Right ventricle myocardium superior (tissue), 1 donor: ENCODE measurements at places on chromosomes 4 and X. TPM values are rescaled to one million over a fixed set of nuclear protein-coding genes. Genes with fewer than 3 reads are reported as not detected.

The SPANXA2 gene
- not detected for total RNA-seq

DNA sequence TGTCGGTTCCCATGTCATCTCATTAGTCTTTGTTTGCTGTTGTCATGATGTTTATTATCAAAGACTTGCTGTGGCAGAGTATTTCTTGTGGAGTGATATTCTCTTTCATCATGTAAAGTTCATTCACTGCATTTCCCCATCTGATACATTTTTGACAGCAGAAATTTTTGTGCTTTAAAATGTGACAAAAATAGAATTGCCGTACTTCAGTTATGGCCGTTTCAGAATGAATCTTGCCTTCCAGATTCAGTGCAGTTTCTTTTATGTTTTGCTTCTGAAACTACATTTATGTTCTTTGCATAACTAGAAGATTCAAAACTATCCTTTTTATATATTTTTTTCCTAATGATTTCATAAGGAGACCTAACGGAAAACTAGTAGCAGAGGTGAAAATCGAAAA is 10.0 kb downstream of the CSTF2 start:
- no peak for DNase-seq

DNA sequence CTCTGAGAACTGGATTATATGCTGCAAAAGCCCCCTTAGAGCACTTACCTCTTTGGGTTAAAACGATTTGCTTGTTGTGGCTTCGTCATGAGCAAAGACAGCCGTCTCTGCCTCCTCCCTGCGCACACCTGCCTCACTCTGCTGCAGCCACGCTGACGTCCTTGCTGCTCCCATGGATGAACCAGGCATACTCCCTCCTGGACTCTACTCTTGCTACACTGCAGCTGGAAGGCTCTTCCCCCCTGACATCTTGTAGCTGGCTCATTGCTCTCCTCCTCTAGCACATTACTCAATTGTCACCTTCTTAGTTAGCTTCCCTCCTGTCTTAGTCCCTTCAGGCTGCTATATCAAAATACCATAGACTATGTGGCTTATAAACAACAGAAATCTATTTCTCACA is 59.3 kb downstream of the FAM114A1 start:
- DNase-seq: no peak

GRCh38 chr4:15753786-15754185 is 24.3 kb upstream of the CD38 start:
- peak; percentile 76 for DNase-seq

The SCRG1 gene
- total RNA-seq: 0.08 TPM

The ARHGAP4 gene
- total RNA-seq: 10.3 TPM

DNA sequence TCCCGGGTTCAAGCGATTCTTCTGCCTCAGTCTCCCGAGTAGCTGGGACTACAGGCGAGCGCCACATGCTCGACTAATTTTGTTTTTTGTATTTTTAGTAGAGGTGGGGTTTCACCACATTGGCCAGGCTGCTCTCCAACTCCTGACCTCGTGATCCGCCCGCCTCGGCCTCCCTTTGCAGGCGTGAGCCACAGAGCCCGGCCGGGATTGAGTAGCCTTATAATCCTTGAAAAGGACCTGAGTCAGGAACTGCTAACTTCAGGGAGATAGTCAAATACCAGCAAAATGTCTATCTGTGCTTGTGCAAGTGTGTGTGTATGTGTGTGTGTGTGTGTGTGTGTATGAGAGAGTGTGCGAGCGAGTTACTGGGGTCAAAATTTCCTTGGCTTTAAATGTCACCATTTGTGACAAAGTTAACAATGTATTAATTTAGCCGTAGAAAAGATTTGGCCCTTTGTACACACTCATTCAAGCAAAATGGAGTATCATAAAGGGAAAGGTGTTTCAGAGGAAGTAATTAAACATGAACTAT is 1.8 kb upstream of the KDM6A start:
- no peak for DNase-seq

DNA sequence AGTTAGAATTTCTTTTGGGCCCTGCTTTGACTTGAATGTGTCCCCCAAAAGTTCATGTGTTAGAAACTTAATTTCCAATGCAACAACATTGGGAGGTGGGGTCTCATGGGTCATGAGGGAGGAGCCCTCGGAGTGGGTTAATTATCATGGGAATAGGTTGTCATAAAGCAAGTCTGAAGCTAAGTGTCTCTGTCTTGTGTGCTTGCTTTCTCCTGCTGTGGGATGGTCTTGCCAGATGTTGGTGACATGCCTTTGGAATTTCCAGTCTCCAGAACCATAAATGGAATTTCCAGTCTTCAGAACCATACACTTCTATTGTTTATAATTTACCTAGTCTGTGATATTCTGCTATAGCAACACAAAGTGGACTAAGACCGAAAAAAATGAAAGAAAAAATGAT is 71.6 kb downstream of the RASL11B start:
- DNase-seq: no peak

DNA sequence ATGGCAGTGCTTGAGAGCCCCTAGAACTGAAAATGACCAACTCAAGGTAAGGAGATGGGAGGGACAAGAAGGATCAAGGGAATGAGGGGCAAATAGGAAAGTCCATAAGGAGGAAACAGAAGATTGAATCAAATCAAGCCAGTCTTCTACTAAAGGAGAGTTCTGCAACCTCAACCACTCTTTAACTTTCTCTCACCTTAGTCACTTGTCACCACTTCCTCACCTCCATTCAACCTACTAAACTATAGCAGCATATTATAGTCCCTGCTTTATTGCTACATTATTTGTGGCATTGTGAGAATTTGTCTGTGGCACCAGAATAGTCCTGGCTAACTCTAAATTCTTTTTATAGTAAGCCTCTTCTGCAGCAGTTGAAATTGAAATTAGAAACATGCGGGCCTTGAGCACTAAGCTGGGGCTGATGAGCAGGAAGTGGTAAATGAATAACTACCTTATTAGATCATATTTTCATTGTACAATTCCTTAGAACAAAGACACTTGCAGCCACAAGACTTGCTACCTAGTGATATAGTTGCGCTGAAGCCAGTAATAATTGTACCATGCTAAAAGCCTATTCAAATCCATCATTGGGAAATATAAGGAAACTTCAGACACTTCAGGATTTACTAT is 336.9 kb downstream of the ZNF674 start:
- DNase-seq: no peak

DNA sequence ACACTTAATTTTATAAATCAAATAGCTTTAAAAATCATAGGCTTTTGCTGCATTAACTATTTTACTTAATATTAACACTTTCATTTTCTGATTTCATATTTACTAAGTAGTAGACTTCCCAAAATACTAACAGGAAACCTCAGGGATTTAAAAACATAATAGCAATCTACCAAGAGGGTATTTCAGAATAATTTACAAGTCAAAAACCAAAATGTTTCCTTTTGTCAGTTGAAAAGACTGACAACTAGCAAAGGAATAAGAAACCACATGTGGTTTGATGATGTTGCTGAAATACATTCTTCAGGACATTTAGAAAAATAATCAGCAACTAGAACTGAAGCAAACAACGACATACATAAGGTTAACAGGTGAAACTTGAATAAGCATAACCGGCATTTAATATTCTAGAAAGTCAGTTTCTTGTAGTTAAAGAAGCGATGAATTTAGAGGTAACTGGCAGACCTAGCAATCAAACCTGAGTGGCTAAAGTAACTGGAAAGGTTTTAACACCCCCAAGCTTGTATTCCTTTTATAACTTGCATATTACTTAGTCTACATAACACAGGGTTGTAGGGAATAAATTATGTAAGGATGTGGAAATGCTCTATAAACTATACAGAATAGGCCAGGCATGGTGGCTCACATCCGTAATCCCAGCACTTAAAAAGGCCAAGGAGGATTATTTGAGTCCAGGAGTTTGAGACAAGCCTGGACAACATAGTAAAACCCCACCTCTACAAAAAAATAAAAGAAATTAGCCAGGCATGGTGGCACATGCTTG is 40.0 kb downstream of the DHX15 start:
- DNase-seq: no peak

The ARSJ gene
- total RNA-seq: 0.70 TPM

DNA sequence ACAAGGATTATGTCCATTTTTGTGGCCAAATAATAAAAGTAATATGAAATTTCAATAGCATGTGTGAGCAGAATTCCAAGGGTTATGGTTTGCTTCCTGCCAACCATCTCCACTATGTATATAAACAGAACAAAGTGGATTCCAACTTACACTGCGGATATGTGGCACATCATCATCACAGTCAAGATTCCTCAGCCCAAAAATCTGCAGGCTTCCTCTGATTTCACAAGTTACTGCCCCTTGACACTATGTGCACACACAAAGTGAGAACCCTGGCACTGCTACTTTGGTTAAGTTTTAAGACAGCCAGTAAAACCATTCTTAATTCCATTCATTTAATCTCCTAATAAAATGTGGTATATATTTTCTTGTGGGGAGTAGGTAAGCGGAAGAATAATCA is 76.4 kb downstream of the LEF1 start:
- DNase-seq: no peak

The SMIM10 gene
- 4.6 TPM for total RNA-seq

DNA sequence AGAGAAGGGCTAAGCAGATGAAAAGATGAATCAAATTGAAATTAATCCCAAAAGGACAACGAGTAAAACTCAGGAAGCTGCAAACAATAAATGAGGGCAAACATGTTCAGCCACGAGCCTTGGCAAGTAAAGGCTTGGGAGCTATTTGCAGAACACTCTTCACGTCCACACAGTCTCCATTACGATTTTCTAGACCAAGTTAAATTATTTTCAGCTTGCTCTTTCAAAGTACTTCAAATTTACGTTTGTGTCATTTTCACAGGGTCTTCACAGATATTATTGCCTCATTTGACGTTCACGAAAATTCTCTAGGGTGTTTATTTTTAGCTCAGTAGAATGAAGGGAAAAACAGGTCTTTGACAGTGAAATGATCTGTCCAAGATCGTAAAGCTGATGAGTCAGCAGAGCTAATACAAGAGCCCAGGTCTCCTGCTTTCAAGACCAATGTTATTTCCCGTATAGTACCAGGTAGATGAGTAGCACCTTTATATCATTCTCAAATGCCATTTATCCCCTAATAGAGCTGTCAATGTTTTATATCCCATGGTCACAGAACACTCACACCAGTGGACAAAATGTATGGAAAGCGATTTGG is 20.9 kb downstream of the KLB start:
- DNase-seq: no peak

The SH3TC1 gene
- total RNA-seq: 8.2 TPM

DNA sequence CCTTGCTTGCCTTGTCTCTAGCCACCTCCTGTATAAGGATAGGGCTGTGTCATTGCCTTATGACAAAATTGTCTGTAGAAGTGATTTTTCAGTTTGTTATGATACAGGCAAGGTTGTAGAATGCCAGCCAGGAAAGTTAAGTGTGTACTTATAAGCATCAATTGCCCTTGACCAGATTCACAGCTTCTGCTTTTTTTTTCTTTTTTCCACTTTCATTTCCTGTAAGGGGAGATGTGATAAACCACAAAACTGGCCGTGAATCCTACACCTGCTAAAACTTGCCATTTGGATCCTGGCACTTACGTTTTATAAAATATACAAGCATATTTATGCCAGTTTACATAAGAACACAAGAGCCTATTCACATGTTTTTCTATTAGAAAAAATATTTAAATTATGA is 35.0 kb upstream of the BMPR1B start:
- no peak for DNase-seq

The GPM6B gene
- total RNA-seq: 5.3 TPM
